ENCODE measurements at places on chromosomes 6 and 20.

DNA sequence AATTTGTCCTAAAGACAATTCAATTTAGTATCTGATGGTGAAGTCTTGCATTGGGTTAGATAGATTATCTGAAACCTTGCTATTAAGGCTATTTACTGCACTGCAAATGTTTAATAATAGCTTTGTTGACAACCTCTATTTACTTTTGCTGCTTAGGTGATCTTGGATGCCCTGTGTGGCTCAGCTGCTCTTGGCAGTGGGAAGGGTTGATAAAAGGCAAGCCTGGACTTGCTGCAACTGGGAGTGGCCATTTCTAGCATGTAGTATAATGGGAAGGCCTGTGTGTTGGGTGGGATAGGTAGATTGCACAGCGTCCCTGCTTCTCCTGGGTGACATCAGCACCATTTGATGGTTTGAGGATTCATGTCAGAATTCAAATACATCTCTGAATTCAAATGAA lies 49.1 kb downstream of the ARMC2 start:
- no peak for DNase-seq

DNA sequence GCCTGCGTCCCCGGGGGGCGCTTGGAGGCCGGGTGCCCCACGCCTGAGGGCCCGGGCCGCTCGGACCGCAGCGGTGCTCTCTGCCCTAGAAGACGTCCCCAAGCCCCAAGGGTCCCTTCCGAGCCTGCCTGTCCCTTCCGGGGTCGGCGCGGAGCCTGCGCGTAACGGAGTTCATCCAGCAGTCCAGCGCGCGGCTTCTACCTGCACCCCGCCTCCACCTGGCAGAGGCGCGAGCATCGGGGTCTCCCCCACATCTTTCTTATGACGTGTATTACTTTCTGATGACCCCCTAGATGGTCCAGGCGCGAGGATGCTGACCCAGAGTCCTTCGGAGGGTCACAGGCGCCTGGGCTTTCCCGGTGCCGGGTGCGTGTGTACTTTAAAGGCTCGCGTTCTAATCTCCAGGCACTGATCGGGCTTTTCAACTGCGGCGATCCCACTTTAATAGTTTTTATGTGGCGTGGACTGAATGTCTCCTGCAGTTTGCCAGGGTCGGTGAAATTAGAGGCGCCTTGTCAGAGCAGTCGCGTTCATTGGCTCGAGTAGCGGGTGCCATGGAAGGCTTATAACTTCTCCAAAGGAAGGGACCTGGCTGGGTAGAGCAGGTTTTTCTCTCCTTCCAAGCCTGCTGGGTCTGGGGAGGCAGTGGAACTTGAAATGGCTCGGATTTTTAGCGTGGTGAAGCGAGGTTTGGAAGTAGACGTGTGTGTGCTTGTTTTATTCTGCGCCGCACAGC lies 912 bp downstream of the EYA4 start:
- no peak for DNase-seq

GRCh38 chr6:107656401-107656800 lies 166.5 kb downstream of the SOBP start:
- no peak for DNase-seq

DNA sequence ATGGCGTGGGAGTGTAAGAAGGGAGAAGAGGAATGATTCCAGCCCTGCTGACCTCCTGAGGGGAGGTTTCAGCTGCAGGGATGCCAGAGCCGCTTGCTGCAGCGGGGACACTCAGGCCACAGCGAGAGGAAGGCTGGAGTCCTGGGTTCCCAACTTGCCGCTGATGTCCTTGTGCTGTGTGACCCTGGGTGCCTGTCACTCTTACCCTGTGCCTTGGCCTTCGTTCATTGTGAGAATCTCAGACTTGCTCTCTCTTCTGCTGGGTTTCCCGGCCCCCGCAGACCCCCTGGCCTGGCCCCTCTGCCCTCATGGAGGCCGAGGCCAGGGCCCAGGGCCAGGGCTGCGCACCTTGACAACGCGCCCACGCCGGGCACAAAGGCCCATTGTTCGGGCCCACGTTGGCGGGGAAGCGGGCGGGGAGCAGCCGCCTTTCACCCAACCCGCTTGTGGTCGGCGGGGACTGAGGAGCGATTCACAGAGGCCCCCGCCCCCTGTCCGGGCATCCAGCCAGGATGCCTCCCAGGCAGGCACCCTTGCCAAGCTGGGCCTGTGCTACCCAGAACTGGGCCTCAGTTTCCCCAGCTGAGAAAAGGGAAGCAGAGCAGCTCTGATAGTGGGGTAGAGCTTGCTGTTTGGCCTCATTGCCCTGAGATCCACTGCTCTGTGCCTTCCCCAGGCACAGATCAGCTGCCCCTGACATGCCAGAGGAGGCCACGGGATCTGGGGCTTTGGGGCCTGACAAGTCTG lies 52.4 kb downstream of the CEBPB start:
- no peak for DNase-seq

DNA sequence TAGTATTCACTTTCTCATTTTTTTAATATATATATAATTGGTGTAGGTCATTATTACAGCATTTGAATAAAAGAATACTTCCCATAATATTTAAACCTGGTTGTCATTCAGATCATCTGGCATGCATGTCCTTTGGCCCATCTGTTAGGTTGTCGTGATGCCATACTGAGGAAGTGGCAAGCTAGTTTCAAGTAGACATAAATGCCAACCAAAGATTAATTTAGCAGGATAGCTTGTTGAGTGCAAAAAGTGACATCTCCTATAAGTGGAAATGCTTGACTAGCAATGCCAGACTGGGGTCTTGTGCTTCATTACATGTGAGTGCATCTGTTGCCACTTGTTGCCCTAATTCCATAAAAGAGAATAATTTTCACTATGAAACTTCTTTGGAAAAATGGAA lies 1044.7 kb downstream of the GRIK2 start:
- no peak for DNase-seq

DNA sequence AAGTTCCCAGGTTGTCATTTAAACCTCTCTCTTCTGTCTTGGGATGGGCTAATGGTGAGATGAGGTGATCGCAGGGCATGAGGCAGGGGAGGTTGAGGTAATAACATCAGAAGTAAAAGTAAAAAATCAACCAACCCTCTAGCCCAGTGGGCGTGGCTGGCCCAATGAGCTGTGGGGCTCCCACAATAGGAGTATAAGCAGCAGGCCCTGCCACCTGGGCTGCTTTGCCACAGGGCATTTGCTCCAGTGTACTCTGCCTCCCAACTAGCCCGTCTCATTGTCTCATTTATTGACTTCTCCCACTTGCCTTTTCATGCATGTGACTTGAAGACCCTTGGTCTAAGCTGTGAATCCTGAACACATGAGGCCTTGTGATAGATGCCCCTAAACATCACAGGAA lies 62.8 kb downstream of the PHACTR3 start:
- no peak for DNase-seq

GRCh38 chr6:143673669-143674068 lies 4.1 kb upstream of the PHACTR2 start:
- DNase-seq, result no peak

- DNase-seq, result no peak
These were observed 141.7 kb downstream of the ADGRG6 start for GRCh38 chr6:142443532-142443931.

DNA sequence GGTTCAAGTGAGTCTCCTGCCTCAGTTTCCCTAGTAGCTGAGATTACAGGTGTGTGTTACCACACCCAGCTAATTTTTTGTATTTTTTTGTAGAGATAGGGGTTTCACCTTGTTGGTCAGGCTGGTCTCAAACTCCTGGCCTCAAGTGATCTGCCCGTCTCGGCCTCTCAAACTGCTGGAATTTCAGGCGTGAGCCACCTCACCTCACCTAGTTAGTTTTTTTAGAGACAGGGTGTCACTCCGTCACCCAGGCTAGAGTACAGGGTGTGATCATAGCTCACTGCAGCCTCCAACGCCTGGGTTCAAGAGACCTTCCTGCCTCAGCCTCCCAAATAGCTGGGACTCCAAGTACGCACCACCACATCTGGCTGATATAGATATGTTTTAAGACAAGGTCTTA lies 22.9 kb downstream of the SYTL3 start:
- DNase-seq, result no peak

DNA sequence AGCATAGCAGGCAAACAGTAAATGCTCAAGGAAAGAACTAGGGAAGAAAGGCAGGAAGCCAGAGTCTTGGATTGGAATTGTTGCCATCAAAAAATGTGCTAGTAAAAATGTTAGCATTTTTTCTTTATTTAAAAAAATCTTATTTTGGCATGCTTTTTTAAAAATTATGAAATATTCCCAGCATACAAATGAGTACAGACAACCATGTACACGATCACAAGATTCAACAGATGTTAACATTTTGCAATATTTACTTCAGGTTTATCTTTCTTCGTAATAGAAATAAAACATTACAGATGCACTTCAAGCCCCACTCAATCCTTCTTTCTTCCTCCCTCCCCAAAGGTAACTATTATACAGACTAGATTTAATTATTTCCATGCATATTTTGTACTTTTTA lies 27.4 kb upstream of the NOP56 start:
- DNase-seq, result no peak

DNA sequence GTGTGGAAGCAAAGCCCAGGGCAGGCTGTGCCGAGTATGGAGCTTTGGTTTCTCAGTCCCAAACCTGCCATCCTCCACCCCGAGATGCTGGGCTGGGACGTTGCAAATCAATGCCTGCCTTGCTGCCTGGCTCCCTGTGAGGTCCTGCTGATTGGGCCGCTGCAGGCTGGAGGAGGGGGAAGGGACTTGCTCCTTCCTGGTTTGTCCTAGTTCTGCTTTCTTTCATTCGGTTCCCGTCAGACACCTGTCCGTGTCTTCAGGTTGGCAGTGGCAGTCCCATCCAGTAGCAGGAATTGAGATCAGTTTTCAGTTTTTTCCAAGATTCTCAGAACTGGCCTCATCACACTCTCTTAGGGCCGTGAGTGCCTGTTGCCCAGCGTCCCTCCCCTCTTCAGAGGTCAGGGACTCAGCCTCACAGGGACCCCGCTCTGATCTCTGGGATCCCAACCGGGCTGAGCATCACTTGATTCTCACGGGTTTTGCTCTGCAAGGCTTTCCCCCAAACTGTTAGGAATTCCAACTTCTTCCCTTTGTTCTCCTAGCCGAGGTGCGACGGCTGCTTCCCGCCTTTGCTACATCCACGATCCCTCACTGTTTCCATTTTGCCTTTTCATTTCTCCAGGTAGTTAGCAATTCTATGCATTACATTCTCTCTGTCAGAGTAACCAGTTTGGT lies 24.2 kb upstream of the TAGAP start:
- peak; percentile 35 for DNase-seq

- no peak for DNase-seq
These were observed 5.5 kb downstream of the ANKEF1 start for GRCh38 chr20:10040070-10040975.

- no peak for DNase-seq
These were observed 207.8 kb downstream of the BMP2 start for GRCh38 chr20:6975311-6975710.

GRCh38 chr6:132286298-132287019 lies 114.8 kb downstream of the MOXD1 start:
- DNase-seq, result no peak

DNA sequence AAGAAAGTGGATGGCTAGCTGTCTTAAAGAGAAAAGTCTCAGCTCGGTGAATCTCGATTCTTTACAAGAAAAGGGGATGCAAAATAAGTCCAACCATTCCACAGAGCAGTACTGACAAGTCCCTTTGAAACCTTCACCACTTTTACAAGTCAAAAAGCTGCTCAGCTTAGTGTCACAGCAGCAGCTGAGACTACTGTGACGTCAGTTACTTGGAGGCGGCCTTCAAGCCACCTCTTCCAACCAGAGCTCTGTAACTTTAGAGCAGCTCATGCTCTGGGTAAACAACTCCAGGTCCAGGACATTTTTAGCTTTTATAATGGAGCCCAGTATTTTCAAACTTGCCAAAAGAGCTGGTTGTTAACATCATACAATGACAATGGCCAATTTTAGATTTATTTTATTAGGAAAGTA lies at the start of gene KIAA0408:
Gene KIAA0408 (minus strand): TSS at position 159 of the 411 bp plus-strand sequence. CDS start 5,408 bp downstream, outside the sequence.
- peak; percentile 60 for DNase-seq

- no peak for DNase-seq
These were observed 343.3 kb downstream of the BCKDHB start for GRCh38 chr6:80449726-80450125.

DNA sequence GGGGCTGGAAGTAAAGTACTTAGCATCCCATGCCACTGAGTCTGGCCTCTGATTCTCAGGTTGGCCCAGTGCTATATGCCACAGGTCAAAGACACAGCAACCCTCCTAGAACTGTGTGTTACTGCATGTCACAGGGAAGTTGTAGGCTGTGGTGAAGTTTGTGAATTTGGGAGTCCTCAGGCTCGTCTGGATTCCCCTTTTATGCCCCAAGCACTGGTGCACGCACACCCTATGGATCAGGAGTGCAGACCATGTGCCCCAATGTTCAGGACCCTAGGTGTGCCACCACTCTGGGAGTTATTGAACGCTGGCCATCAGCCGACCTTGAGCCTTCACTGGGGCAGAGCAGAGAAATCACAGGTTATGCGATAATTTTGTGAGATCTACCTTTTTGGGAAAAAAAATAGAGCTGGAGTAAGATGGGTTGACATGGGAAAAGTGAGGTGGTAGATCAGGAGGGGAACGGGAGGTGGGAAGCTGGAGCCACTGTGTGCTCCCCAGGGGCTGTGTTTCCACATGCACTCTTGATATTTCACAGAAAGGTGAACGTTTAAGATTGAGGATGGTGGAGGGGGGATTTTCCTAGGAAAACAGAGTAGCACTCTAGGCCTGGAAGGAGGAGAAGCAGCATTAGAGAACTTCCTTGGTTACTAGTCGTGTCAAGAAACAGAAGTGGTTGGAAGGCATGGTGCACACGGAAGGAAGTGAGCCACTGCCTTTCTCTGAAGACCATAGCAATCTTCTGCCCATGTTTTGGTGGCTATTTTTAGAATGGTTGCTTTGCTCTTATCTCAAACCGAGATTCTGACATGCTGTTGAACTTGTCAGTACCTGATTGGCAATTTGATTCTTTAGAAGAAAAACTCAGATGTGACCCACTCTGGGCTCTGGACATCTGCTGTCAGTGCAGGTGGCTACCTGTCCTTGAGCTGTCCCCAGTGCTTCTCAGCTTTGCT lies 44.1 kb downstream of the DUSP22 start:
- no peak for DNase-seq
